Stomach (tissue), 19 donors: ENCODE measurements at places on chromosomes 13 and 19.

DNA sequence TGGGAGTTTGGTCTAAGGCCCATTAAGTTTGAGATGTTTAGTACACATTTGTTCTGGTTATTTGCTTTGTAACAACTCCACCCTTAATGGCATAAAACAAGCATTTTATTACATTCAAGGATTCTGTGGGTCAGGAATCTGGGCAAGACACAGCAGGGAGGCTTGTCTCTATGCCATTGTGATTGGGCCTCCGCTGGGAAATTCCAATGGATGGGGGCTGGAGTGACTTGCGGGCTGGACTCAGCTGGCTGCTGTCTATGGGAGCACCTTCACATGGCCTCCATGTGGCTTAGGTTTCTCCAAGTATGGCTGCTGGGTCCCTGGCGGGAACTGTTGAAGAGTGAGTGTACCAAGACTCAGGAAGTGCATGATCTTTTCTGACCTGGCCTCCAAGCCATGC, 159.0 kb downstream of the PAN3 start:
- no peak for DNase-seq

DNA sequence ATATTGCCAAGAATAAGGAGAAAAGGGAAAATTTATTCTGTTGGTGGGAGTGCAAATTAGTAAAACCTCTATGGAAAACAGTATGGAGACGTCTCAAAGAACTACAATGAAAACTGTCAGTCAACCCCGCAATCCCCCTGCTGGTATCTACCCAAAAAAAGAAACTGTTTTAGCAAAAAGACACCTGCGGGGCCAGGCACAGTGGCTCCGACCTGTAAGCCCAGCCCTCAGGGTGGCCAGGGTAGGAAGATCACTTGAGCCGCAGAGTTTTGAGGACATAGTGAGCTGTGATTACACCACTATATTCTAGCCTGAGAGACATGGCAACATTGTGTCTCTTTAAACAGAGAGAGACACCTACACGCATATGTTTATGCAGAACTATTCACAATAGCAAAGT, 37.5 kb upstream of the SLITRK1 start:
- no peak for DNase-seq

DNA sequence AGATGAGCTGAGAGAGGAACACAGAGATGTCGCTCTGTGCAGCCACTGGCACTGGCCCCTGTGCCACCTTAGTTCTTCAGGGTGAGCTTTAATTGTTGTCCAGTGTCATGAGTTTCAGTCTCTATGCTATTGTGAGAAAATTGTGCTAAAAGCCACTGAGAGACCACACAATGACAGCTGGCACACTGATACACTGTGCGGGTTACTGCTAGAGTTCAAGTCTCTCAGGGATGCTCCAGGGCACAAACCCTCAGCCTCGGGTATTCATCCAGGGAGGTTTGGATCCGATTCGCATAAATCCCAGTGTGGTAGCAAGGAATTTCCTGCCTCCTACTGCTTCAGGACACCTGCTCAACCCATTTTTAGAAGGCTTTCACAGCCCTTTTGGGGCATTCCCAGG, 68.1 kb upstream of the EDNRB start:
- DNase-seq: no peak

DNA sequence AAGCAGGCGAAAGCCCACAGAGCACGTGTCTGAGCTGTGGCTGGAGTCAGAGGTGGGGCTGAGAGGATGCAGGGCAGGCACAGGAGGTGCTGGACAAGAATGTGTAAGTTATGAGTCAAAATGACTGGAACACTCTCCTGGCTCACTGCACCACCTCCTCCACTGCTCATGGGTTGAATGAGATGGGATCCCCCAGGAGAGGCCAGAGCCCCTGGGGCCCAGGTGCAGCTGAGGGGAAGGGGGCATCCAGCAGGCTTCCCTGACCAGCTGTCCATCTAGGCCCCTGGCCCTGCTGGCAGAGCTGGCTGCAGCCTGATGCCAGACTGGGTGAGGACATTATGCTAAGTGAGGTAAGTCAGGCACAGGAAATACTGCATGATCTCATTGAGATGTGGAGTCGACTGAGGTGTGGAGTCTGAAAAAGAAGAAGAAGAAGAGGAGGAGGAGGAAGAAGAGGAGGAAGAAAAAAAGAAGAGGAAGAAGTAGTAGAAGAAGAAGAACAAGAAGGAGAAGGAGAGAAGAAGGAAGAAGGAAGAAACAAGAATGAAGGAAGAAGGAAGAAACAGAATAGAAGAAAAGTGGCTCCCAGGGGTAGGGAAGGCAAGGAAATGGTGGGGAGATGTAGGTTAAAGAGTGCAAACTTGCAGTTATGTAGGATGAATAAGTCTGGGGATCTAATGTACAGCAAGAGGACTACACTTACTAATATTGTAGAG, 747.4 kb downstream of the UQCRFS1 start:
- DNase-seq: no peak

DNA sequence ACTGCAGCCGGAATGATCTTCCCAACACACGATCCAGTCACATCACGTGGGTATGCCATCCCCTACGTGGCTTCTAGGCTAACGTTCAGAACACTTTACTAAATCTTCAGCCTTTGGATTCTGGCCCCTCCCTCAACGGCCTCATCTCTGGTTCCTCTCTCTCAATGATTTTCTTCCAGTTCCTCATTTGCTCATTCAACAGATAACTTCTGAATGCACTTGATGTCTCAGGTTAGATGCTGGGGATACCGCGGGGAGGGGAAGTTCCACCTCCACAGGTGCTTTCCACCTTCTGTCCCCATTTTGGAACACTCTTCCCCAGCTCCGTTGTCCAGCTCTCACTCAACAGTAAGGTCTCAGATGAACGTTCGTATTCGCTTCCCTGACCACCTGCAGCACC, 66.1 kb downstream of the ATP7B start:
- DNase-seq: no peak

DNA sequence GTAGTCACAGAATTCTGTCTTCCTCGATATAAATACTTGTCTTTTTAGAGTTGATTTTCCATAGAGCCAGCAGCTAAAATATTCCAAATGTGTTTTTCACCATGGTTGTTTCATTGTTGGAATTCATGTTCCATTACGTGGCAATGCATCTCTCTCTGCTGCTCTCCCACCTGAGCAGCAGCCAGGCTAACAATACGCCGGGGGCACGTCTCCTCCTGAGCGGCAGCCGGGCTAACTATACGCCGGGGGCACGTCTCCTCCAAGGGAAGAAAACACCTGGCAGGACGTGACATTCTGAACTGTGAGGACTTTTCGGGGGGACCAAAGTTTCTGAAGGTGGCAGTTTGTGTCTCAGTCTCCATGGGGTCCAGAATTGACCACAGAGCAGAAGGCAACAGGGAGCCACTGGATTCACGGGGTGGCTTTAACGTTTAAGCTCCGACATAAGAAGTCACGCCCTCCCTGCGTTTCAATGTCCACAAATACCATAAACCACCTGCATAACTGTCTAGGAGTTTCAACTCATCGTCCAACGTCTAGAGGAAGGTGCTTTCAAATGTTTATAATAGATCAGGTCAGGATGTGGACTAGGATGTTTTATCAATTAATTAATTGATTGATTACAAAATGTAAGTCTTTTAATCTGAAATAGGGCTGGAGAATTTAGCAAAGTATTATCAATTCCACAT, 15.1 kb downstream of the PLPP2 start:
- no peak for DNase-seq

DNA sequence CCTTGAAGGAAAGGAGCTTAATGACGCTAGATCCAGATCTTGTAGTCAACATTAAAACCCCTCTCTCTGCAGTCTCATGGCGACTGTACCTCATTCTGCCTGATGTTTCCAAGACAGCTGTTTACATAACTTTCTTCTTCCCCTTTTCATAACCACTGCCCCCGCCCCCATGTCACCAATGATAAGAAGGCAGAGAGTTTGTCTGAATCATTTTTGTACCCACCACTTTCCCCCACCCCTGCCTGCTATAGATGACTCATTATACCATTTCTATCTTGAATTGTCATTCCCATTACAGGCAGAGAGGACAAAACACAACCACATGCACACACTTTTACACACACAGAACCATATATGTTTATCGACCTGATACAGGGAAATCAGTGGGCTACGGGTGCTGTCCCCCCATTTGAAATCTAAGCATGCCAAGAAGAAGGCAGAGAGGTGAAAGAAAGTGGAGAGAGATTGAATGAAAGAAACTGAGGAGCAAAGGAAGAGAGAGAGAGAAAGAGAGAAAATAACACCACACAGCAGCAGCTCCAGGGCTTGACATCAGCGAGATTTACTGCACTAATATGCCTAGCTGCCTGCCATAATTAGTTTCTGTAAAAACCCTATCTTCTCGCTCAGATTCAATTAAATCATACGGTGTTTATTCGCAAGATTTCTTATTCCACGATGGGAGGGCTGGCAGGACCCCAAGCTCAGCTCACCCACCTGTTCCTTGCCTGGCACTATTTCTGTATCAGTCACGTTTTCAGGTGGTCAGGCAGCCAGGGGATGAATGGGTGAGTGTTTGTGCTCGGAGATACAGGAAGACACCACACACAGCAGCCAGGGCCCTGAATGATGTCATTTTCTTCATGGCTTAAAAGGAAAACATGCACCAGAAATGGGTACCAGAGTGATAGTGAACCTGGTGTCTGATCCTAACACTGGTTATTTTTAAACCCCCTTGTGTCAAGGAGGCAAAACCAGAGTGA, 114.3 kb upstream of the SERP2 start:
- peak; percentile 67 for DNase-seq

- DNase-seq: peak; percentile 52
Observed at GRCh38 chr13:61410669-61411297, 4.9 kb downstream of the PCDH20 start.

- DNase-seq: peak; percentile 30
Observed at GRCh38 chr19:30085394-30085793, 143.4 kb downstream of the URI1 start.

DNA sequence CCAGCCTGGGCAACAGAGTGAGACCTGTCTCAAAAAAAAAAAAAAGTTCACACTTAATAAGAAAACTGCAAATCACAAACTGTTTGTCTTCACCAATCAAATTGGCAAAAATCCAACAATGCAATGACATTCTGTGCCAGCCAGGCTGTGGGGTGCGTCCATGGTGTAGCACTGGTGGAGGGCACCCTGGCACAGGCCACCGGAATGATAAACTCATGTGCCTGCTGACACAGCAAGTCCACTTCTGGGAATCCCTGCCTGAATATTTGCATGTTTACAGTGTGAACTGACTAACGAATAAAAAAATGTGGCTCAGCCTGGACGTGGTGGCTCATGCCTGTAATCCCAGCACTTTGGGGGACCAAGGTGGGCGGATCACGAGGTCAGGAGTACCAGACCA, 1.6 kb upstream of the LRRC25 start:
- DNase-seq: peak; percentile 56

- DNase-seq: no peak
Observed at GRCh38 chr13:36973621-36974295, 25.4 kb downstream of the ALG5 start.

DNA sequence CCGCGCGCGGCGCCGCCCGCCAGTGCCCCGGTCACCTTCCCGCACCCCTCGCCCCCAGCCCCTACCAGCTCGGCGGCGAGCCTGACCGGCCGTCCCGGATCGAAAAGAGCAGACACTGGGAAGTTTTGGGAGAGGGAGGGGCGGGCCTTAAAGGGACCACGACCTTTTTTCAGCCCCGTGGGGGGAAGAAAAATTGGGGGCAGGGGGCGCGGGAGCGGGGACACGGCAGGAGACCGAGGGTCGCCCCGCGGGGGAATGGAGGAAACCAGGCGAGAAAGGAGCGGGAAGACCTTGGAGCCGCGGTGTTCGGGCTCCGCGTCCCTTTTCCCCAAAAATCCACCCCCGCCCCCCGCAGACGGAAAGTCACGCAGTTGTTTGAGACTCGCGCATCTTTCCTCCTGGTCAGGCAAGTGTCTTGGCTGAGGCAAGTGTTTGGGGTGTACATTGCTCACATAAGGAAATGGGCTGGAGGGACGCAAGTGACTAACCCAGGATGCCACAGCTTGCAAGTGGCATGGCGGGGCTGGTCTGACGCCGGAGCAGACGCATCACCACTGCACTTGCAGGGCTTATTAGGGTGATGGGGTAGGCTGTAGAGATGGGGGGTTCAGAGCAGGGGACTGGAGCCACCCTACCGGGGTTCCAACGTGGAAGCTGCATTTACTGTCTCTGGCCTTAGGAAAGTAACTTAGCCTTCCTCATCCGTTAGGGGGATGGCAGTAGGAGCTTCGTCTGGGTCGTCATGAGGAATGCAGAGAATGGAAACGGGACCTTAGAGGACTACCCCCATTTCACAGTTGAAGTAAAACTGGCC, 2.7 kb upstream of the HNRNPL start:
- DNase-seq: peak; percentile 80
